ENCODE measurements at places on chromosomes 4 and X. TPM values are rescaled to one million over a fixed set of nuclear protein-coding genes. Genes with fewer than 3 reads are reported as not detected.

CYLC1 gene
- not detected for total RNA-seq

TMEM31 gene
- not detected for total RNA-seq

ADGRG2 gene
- not detected for total RNA-seq

MAPK10 gene
- total RNA-seq = 4.2 TPM

DGAT2L6 gene
- total RNA-seq = not detected

XPNPEP2 gene
- total RNA-seq = not detected
